Activated naive CD4-positive, alpha-beta T cell (primary cell): ENCODE measurements at places on chromosomes 2 and 18.

DNA sequence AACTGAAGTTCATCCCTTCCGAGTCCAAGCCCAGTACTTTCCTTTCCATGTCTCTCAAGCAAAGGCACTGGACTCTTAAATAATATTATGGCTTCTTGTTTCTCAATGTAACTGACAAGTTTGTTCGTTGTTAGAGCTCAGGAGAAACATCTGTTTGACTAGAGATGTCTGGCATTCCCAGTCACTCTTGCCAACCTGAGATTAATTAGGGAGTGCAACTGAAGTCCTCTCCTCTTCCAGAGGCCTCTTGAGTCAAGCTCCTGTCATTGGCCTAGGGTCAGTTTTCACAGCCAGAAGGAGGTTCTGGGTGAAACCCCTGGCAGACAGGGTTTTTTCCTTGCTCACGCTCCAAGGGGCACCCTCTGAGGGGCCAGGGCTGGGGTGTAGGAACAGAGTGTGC lies 196.1 kb downstream of the AGPS start:
- no peak for DNase-seq

DNA sequence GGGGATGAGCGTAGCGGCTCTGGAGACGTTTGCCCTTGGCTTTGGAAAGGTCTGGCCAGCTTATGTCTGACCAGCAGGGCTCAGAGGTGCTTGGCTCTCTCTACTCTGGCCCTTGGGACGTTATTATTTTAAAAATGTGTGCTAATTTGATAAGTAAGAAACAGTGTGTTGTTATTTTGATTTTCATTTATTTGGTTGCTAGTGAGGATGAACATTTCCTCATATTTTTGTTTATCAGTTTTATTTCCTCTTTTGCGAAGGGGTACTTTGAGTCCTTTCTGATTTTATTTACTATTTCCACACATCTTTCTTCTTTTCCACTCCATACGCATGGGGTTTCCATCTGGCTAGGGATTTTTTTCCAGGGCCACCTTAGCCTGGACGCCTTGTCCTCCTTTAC lies 11.4 kb downstream of the CXCR4 start:
- DNase-seq: no peak

DNA sequence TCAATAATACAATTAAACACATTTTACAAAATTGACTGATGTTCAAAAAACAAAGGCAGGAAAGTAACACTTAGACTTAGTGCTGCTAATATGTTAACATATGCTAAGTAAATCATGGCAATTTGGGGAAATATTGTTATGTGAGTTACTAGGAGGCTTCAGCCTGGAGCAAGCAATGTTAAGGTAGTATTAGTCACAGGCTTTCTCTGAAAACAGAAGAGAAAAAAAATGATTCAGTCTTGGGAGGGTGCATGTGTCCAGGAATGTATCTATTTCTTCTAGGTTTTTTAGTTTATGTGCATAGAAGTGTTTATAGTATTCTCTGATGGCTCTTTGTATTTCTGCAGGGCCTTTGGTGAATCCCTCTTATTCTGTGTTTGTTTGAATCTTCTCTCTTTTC lies 345.8 kb upstream of the TFPI start:
- no peak for DNase-seq

DNA sequence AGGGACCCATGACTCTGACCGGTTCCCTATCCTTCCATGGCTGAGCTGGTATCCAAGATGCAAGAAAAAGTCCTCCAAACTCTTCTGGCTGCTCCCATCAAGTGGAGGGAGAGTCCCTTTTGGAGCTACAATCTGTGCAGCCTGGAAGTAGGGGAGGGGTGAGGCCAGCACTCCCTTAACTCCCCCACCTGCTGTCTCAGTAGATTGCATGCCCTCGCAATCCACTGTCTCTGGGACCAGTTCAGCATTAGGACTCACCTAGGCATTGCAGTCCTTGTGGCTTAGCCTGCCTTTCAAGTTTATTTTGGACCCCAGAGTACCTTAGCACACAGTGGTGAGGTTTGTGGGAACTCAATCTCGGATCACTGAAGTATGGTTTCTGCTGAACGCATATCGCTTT lies 14.2 kb upstream of the FMNL2 start:
- DNase-seq: no peak

DNA sequence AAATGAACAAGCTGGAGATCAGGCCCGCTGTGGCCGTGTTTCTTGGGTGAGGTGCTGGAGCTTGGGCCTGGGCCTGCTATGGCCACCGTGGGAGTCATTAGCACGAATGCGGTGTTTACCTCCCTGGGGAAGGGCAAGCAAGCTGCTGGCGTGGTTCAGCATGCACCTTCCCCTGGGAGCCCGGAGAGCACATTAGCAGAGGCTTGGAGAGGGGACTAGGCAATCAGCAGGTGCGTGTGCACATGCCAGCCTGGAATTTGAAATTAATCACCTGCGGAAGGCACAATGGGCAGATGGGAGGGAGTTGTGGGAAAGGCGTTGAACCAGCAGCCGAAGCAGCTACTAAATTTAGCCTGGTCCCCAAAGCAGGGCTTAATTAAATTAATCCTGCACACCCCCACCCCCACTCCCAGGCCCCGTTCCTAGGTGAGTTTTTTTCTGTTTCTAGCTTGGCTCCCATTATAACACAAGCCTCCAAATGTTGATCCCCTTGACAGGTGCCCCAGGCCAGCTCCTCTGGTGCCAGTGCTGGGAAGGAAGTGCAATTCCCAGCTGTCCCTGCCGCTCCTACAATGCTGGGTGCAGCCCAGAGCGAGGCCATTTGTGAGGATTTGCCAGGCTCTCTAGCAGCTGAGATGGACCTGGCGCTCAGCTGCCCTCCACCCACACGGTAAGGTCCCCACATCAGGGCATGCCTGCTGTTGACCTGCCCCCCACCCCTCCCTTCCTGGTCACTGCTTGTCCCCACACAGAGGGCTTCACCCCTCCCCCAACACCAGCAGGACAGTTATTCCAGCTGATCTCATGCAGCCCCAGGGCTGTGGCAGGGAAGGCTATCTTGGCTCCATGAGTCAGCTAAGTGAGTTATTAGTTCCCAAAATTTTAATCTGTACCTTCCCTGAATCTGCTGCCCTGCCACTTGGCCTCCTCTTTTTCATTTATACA lies 115.0 kb downstream of the ZBTB7C start:
- DNase-seq: no peak

GRCh38 chr2:8984855-8985254 lies 18.6 kb downstream of the MBOAT2 start:
- no peak for DNase-seq

DNA sequence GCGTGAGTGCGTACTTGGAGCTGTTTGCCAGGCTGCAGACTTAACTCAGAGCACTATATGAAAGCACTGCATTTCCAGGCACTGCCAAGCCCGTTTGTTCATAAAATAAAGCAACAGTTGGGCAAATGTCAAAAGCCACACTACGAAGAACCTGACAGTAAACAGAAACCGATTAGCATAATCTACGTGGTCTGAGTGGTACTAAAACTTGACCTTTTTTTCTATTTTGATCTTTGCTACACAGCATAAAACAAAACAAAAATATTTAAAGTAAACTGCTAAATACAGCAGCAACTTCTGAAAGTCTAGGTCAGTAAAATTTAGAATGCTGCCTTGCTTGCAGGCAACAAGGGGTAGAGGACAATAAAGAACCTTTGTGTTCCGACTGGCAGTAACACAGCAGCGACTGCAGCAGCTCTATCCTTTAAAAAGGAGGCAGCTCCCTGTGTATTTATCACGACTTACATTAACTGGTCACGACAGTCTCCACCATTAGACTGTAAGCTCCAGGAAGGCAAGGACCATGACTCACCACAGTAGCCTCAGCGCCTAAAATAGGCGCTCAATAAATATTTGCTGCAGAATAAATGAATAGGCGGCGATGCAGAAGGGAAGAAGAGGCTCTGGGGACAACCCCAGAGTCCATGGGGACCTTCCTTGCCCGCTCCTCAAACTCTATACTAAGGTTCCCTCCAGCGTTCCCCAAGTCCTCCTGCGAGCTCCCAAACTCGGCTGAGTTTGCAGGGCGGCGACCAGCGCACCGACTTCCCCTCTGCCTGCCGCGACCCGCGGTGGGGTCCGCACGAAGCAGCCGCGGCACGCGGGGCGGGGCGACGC lies 902 bp downstream of the SS18 start:
- no peak for DNase-seq

- DNase-seq: no peak
Observed at GRCh38 chr2:96568094-96568493, 31.5 kb downstream of the ARID5A start.

- no peak for DNase-seq
Observed at GRCh38 chr2:117137371-117137770, 677.1 kb upstream of the DDX18 start.

DNA sequence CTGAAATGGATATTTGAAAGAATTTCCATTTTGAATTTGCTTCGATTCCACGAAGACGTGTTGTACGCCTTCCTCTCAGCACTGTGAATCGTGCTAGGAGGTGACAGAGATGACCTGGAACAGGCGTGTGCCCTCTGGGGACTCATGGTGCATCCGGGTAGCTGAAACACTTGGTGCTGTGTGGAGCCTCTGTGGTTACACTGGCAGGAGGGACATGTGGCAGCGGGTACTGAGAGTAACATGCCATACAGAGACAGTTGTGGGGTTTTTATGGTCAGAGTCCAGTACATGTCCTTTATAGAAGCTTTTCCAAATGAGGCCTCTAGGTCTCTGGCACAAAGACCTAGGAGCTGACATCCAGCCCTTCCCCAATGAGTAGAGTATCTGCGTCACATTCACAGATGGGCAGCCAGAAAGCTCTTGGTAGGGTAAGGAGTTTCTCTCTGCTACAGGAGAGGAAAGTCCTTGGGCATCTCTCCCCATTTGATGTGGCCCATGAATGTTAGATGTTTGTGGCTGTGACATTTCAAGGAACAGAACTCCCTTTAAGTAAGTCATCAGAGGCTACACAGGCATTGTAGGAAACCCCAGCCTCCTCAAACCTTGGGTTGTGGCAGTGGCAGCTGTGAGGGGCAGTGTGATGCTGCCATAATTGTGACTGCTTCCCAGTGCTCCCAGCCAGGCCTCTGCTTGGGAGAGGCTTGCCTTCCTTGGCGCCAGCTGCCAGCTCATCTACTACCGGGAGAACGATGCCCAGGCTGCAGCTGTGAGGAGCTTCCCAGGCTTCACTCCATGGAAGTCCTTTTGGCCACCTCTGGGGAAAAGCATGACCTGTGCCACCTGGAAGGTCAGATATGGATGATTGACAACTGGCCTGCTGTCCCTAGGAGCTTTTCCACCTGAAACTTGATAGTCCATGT lies 80.6 kb downstream of the ACOXL start:
- DNase-seq: no peak

DNA sequence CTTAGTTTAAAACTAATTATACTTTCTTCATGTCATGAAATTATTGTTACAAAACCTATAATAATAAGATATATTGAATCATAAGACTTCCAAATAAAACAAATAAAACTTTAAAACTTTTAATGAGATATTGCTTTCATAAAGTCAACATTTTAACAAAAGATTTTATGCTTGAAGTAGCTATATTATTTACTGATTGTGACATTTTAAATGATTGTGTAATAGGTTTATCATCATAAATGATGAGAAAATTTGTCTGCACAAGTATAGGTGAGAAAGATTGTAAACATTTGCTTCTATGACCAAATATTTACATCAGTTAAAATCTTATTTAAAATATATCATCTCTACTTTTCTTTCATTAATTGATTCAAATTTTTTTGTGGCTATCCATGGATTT lies 5.1 kb upstream of the GALNT13 start:
- DNase-seq: no peak

GRCh38 chr2:207481924-207482323 lies 47.8 kb upstream of the CREB1 start:
- no peak for DNase-seq

- no peak for DNase-seq
Observed at GRCh38 chr18:35464831-35465279, 32.9 kb downstream of the INO80C start.
